ENCODE measurements at places on chromosomes 5 and 9.

DNA sequence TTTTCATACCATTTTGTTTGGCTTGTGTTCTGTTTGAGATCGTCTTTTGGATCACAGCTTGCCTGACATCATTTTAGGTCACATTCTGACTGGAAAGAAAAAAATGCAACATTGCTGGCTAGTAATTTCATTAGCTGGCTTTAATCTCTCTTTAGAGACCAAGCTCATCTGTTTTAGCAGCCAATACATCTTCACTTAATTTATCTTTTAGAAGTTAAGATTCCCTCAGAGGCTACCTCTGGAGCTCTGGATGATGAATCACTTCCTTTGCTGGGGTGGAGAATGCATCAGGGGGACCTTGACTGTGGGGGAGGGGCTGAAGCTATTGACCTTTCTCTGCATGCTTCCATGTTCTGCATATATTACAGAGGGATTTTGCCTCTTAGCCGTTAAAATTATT lies 181.5 kb upstream of the OTULINL start:
- no peak for DNase-seq
- H3K4me1 ChIP-seq: peaks cover 12% of the 10 kb centered on the region
- H3K27me3 ChIP-seq: no peaks in the 10 kb centered on the region

GRCh38 chr9:91935805-91936514 lies 14.1 kb downstream of the ROR2 start:
- no peaks in the 10 kb centered on the region for H3K4me1 ChIP-seq
- no peak overlapping the region for H3K27ac ChIP-seq
- no peak for DNase-seq
- H3K4me3 ChIP-seq: no peak overlapping the region

GRCh38 chr5:154107010-154107409 lies 68.2 kb downstream of the MFAP3 start:
- no peaks in the 10 kb centered on the region for H3K36me3 ChIP-seq
- DNase-seq: no peak
- no peak overlapping the region for H3K4me3 ChIP-seq
- no peaks in the 10 kb centered on the region for H3K27me3 ChIP-seq

GRCh38 chr5:53426512-53426830 lies 54.0 kb upstream of the FST start:
- no peak for DNase-seq
- H3K36me3 ChIP-seq: no peaks in the 10 kb centered on the region
- no peaks in the 10 kb centered on the region for H3K4me1 ChIP-seq
- H3K27ac ChIP-seq: no peak overlapping the region
- no peak overlapping the region for H3K4me3 ChIP-seq

GRCh38 chr5:125485771-125486170 lies 739.3 kb upstream of the ZNF608 start:
- no peaks in the 10 kb centered on the region for H3K36me3 ChIP-seq
- DNase-seq: no peak
- H3K27me3 ChIP-seq: no peaks in the 10 kb centered on the region
- H3K4me3 ChIP-seq: no peak overlapping the region

DNA sequence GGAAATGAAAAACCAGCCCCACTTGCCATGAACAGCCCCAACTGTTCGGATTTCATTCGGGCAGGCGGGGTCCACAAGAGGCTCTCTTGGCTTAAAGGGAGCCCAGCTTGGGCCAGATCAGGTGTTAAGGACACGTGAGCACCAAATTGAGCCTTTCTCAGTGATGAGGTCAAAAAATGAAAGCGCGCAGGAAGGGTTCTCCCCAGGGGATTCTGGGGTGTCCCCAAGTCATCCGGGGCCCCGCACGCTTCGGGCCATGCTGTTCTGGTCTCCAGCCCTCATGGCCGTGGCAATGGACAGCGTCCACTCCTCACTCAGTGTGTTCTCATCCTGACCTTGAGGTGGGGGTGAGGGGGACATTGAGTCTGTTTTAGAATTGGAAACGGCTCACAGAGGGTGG lies 10.9 kb downstream of the AK1 start:
- no peaks in the 10 kb centered on the region for H3K27me3 ChIP-seq
- peaks cover 31% of the 10 kb centered on the region for H3K4me1 ChIP-seq
- H3K27ac ChIP-seq: no peak overlapping the region
- H3K36me3 ChIP-seq: no peaks in the 10 kb centered on the region
- no peak for DNase-seq

- no peaks in the 10 kb centered on the region for H3K27me3 ChIP-seq
- H3K27ac ChIP-seq: no peak overlapping the region
- H3K4me3 ChIP-seq: no peak overlapping the region
- H3K4me1 ChIP-seq: peaks cover 8% of the 10 kb centered on the region
Measured at GRCh38 chr9:70601000-70601951, 186.8 kb upstream of the KLF9 start.

GRCh38 chr9:111068771-111069170 lies 30.5 kb upstream of the LPAR1 start:
- DNase-seq: no peak
- no peaks in the 10 kb centered on the region for H3K4me1 ChIP-seq
- no peaks in the 10 kb centered on the region for H3K36me3 ChIP-seq
- H3K27me3 ChIP-seq: no peaks in the 10 kb centered on the region
- H3K4me3 ChIP-seq: no peak overlapping the region
- no peak overlapping the region for H3K27ac ChIP-seq

DNA sequence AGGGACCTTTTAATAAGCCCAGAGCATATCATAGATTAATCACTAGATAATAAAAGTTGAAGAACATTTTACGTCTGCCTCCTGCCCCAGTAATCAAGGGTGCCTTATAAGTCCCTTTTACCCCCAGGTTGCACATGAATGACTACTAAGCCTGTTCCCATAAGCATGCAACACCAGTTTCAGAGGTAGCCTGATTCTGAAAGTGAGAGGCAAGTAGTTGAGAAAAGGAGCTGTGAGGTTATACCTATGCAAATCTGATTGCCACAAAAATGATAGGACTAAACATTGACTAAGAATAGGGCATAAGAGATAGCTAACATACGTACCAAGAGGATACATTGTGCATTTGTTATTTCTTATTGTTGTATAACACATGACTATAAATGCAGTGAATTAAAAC lies 681.9 kb downstream of the ISL1 start:
- H3K4me3 ChIP-seq: no peak overlapping the region
- H3K36me3 ChIP-seq: no peaks in the 10 kb centered on the region
- no peaks in the 10 kb centered on the region for H3K27me3 ChIP-seq
- DNase-seq: no peak
- no peak overlapping the region for H3K27ac ChIP-seq

DNA sequence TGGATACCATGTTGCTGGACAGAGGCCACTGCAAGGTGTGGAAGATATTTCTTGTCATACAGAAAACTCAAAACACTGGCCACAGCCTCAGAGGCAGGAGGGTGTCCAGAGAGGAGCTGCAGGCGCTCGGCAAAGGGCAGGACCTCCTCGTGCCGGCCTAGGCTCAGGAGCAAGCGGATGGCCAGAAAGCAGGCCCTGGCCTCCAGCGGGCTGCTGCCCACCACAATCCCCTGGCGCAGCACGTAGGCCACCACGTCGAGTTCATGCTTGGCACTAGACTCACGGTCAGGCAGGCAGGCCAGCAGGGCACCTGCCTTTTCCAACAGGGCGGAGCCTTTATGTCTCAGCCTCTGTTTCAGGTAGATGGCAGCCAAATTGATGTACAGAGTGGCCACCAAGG lies 35.2 kb downstream of the SH3TC2 start:
- no peak for DNase-seq
- no peaks in the 10 kb centered on the region for H3K27me3 ChIP-seq
- no peaks in the 10 kb centered on the region for H3K36me3 ChIP-seq
- H3K4me3 ChIP-seq: no peak overlapping the region
- H3K27ac ChIP-seq: no peak overlapping the region

DNA sequence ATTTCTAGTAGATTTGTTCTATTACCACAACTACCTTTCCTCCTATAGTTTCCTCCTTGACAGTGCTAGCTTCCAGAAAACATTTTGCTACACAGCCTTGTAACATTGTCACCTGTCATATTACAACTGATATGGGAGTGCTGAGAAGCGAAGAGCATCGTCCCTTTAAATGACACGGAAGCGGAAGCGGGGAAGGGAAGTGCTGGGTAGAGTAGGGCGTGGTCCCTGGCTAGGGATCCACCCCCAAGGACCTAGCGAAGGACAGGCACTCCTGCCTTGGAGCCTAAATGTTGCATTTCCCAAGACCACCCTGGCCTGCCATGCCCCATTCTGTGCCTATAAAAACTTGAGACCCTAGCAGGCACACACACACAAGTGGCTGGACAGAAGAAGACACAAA lies 57.4 kb upstream of the RANBP6 start:
- peaks cover 17% of the 10 kb centered on the region for H3K4me1 ChIP-seq
- no peak overlapping the region for H3K4me3 ChIP-seq
- DNase-seq: no peak
- no peak overlapping the region for H3K27ac ChIP-seq
- no peaks in the 10 kb centered on the region for H3K27me3 ChIP-seq

DNA sequence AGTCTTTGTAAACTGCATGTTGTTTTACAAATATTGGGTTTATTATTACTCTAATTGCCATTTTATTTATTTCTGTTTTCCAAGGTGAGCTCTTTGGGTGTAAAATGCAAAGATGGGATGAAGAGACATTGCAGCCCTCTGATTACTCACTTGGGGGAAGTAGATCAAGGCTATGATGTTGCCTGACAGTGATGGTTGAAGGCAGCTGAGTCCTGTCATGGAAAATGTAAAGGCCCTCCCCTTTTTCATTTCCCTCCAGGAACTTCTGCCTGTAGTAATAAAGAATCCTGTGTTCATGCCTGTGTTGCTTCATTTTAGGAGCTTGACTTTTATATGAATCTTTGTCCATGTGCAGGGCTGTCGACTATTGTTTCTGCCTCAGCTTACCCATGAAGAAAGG lies 605.4 kb upstream of the CLINT1 start:
- DNase-seq: no peak
- H3K36me3 ChIP-seq: no peaks in the 10 kb centered on the region
- H3K4me3 ChIP-seq: no peak overlapping the region
- peaks cover 12% of the 10 kb centered on the region for H3K4me1 ChIP-seq
- no peaks in the 10 kb centered on the region for H3K27me3 ChIP-seq

DNA sequence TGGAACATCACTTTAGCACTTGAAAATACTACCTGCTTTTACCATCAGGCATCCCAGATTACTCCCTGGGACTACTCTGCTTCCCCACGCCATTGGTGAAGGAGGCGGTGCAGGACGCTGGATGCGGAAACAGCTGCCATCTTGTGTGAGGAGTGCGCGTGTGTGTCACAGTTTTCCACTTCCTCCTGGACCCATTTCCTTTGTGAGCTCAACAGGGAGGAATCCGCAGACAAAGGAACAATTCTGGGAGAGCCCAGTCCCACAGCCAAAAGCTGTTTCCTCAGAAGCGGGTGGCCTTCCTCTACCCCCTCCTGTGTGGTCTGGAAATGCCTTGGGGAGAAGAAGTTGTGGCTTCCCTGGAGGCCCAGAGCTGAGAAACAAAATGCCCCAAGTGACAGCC lies 16.8 kb downstream of the AFAP1L1 start:
- H3K36me3 ChIP-seq: no peaks in the 10 kb centered on the region
- H3K4me1 ChIP-seq: no peaks in the 10 kb centered on the region
- no peak for DNase-seq
- H3K27me3 ChIP-seq: no peaks in the 10 kb centered on the region
- no peak overlapping the region for H3K27ac ChIP-seq
- H3K4me3 ChIP-seq: no peak overlapping the region

- H3K4me3 ChIP-seq: no peak overlapping the region
- peaks cover 24% of the 10 kb centered on the region for H3K4me1 ChIP-seq
- no peak overlapping the region for H3K27ac ChIP-seq
- peak; percentile 38 for DNase-seq
- H3K27me3 ChIP-seq: no peaks in the 10 kb centered on the region
Measured at GRCh38 chr5:123422433-123423277, 548 bp downstream of the CEP120 start.

DNA sequence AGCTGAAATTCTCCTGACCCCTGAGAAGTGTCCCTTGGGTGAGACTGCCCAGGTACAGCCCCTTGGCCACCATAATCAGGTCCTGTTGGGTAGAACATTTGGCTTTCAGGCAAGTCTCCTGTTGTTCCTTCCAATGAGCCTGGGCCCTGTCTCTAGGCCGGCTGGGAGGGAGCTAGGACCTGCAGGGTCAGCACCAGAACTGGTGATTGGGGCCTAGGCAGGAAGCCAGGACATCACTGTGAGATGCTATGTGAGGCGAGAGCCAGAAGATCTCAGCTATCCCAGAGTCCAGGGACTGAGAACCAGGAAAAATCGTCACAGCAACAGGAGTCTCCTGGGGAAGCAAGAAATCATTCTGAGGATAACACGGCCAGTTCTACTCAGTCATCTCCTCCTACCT lies 51.5 kb downstream of the PCDH1 start:
- H3K4me1 ChIP-seq: no peaks in the 10 kb centered on the region
- H3K27me3 ChIP-seq: no peaks in the 10 kb centered on the region

DNA sequence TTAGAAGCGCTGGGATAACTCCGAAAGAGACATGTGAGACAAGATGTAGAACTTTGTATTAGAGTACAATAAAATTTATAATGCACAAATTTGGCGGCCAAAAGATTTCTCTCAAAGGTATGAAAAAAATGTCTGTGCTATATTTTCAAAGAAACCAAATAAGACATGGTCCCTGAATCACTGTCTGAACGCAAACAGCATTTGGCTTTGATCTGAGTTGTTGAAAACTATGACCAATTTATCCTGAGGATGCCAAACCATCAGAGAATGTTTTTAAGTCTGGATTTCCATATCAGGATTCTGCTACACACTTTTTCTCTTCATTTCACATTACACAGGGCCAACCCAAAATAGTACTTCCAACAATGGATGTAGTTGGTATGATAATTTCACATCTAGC lies 9.9 kb upstream of the GLIS3 start:
- H3K27me3 ChIP-seq: no peaks in the 10 kb centered on the region
- H3K36me3 ChIP-seq: no peaks in the 10 kb centered on the region
- no peak overlapping the region for H3K4me3 ChIP-seq
- H3K27ac ChIP-seq: no peak overlapping the region

DNA sequence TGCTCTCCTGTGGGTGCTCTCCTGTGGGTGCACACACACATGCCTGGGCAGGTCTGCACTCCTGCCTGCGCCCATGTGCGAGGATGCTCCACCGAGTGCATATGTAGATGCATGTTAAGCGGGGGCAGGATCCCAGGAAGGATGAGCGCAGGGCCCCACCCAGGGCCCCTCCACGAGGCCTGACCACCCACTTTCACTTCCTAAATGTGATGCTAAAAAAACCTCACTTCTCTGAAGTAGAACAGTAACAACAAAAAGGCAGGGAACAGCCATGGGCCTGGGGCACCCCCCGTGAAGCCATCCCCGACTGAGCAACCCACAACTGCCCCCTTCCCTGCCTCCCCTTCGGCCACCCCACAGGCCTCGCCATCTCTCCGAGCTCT lies 48.2 kb upstream of the SARDH start:
- H3K27me3 ChIP-seq: no peaks in the 10 kb centered on the region
- H3K4me1 ChIP-seq: no peaks in the 10 kb centered on the region
- no peak overlapping the region for H3K4me3 ChIP-seq
- DNase-seq: no peak
- H3K27ac ChIP-seq: no peak overlapping the region

DNA sequence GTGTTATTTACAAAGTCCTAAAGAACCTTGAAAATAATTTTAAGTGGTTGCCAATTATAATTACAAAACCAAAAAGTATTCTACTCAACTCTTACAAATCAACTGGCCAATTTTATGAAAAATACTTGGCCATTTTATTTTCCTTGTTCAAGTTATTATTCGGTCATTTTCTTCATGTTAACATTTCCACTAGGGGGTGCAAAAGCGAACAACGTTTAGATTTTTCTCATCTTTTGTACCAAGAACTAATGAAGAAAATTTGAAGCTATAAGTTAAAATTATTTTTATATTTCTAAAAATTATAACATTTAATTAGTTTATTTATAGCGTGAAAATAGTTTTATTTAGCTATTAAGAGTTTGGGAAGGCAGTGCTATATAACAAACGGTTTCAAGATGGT lies 1453.3 kb downstream of the MAT2B start:
- H3K4me3 ChIP-seq: no peak overlapping the region
- no peaks in the 10 kb centered on the region for H3K27me3 ChIP-seq
- DNase-seq: no peak
- H3K4me1 ChIP-seq: no peaks in the 10 kb centered on the region
